ENCODE measurements at places on chromosomes 1 and 21.

DNA sequence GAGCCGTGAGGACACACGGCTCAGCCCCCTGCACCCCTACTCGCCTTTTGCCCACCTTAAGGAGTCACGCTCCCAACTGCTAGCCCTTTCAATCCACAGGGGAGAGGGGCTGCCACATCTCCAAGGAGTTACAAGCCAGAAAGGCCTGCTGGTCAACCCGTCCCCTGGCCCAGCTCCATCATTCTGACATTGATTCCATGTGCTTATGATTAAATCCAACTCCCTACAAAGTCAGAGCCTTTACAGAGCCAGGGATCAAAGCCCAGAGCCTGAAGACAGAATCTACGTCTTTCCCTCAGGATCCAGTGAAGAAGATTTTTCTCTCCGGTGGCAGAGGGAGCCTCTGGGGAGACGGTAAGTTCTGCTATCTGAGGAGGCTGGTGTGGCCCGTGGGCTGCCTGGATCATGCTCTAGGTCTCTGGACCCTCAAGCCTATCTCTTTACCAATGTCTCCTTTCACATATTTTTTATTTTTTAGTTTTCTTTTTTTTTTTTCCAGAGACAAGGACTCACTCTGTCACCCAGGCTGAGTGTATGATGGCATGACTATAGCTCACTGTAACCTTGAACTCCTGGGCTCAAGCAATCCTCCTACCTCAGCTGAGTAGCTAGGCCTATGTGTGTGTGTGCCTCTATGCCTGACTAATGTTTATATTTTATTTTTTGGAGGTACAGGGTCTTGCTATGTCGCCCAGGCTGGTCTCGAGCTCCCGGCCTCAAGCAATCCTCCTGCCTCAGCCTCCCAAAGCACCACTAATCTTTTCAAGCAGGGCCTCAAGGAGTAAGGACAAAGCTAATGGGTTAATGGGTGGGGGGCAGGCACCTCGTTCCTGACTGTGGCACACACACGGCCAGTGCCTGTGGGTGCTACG, 61.3 kb downstream of the SLC66A1 start:
- no peak for DNase-seq

- DNase-seq: no peak
These were observed 37.6 kb downstream of the MTARC1 start for GRCh38 chr1:220824031-220824989.

GRCh38 chr1:41294216-41294615, 52.1 kb upstream of the SCMH1 start:
- DNase-seq: no peak

DNA sequence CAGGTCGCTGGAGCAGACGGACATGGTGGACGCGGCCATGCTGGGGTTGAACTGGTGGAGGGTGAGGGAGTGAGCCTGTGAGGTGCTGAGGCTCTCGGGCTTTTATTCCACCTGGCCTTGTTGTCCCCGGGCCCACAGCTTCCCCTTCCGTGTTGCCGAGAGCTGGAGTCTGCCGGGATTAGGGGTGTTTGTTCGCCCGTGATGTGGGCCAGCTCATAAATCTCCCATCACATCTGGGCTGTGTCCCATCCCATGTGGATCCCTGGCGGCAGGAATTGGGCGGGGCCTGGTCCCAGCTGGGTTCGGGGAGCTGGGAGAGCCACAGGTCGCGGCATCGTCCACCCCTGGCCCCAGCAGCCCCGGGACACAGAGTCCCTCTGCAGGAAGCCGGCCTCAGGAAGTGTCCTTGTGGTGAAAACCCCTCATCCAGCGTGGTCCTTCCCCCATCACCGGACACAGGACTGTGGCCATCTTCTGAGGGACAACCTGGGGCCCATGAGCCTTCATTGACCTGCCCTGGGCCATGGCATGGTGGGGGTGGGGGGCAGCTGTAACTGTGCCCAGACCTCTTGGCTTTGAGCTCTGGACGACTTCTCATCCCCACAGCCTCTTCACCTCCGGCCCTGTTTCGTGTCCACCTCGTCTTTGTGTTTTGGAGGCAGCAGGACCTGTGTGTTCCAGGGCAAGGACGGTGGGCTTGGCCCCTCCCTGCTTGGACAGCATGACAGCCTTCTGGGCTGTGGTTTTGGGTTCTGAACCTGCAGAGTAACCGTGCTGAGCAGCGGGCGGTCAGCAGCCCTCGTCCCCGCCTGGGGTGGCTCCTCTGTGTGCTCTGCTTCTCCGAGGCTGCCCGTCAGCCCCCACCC, at the start of gene KRTAP10-6:
Gene KRTAP10-6 (minus strand): TSS at position 60 of the 866 bp plus-strand sequence. CDS start 21 bp downstream, at position 39.
- DNase-seq: peak; percentile 57

- DNase-seq: no peak
These were observed 16.2 kb upstream of the FAAP20 start for GRCh38 chr1:2210786-2211185.

DNA sequence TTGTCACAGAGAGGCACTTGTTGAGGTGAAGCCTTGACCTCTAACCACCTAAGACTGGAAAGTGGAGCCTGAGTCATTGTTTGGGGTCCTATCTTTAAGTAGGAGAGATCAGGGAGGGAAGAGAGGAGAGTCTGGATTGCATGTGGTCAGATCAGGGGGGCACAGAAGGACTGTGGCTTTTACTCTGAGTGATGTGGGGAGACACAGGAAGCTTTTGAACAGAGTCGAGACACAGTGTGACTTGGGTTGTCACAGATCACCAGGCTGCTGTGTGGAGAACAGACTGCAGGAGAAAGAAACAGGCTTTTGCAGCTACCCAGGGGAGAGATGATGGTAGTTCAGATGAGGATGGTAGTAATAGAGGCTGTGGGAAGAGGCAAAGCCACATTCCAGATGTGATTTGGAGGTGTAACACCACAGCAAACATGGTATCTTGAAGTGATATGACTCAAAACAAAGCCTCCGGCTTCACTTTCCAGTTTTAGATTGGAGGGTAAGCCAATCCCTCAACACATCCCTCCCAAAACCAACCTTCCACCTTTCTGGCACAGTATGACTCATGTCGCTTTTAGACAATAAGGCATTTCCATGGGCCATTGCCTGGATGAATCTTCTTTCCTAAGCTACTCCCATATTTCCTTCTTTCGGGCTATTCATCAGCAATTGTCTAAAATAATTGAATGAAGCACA, 125.8 kb upstream of the SLC44A3 start:
- no peak for DNase-seq

- no peak for DNase-seq
These were observed 5.0 kb downstream of the PEX10 start for GRCh38 chr1:2407166-2407990.

- DNase-seq: peak; percentile 32
These were observed 19.8 kb upstream of the COX20 start for GRCh38 chr1:244815600-244816099.

- DNase-seq: no peak
These were observed 5.4 kb downstream of the OLFML3 start for GRCh38 chr1:113984710-113985109.

DNA sequence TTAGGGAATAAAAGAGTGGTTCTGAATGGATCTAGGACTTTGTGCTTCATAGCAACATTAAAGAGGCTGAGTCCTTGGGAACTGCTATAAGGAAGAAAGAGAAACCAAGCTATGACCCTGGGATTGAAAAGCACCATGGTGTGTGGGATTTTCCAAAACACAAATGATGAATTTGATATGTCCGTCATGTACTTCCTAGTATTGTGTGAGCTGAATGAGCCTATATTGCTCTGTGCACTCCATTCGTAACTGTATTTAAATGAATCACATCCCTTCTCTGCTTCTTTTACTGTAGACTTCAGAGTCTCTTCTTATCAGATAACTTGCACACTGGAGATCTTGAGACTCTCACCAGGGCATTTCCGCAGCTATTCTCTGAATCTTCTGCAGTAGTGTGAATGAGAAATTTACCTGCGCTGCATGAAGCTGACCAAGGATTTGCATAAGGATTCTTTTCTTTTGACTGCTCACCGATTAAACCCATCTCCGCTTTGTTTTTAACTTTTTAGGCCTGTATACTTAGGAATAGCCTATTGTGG, 23.1 kb upstream of the OR10J4 start:
- DNase-seq: peak; percentile 2

- DNase-seq: no peak
These were observed 19.6 kb downstream of the KANK4 start for GRCh38 chr1:62299426-62300200.

DNA sequence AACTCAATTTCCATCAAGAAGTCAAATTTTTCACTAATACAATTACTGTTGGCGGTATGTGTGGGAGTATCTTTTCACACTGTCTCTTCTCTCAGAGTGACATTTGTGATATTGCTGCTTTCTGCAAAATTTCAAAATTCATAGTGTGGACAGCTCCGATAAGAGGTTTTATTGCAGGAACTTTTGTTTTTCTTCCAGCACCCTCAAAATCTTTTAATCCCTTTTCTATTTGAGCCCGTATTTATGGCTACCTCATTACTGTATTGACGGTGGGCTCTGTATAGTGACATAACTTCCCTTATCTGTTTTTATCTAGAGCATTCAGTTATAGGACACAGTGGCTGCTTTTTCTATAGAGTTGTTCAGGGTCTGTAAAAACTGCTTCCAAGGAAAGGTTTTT, 794.4 kb upstream of the TMPRSS15 start:
- no peak for DNase-seq

GRCh38 chr1:74684301-74684700, 10.7 kb upstream of the ERICH3 start:
- DNase-seq: no peak

GRCh38 chr1:14413819-14414490, 184.5 kb upstream of the KAZN start:
- no peak for DNase-seq

DNA sequence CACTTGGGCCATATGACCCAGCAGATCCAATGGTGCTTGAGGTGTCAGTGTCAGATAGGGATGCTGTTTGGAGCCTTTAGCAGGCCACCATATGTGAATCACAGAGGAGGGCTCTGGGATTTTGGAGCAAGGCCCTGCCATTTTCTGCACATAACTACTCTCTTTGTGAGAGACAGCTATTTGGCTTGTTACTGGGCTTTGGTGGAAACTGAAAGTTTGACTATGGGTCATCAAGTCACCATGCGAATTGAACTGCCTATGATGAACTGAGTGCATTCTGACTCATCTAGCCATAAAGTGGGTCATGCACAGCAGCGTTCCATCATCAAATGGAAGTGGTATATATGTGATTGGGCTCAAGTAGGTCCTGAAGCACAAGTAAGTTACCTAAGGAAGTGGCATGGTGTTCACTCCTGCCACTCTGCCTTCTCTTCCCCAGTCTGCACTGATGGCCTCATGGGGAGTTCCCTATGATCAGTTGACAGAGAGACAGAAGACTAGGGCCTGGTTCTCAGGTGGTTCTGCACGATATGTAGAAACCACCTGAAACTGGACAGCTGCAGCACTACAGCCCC, 447.3 kb downstream of the AGBL4 start:
- DNase-seq: no peak

DNA sequence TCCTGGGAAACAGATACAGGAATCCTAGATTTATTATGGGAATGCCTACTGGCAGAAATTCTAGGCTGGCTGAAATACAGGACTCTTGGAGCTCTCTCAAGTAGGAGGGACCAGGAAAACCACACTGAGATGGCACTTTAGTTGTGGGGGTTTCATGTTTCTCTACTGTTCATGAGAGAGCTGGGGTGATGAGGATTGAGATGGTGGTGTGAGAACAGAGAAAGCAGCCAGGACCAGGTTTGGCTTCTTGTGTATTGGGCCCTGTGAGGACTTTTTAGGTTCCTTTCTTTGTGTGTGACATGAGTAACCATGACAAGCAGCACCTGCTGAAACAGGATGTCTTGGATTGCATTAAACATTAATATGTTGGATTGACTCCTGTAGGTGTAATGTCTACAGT, 4.9 kb downstream of the ARID1A start:
- no peak for DNase-seq

DNA sequence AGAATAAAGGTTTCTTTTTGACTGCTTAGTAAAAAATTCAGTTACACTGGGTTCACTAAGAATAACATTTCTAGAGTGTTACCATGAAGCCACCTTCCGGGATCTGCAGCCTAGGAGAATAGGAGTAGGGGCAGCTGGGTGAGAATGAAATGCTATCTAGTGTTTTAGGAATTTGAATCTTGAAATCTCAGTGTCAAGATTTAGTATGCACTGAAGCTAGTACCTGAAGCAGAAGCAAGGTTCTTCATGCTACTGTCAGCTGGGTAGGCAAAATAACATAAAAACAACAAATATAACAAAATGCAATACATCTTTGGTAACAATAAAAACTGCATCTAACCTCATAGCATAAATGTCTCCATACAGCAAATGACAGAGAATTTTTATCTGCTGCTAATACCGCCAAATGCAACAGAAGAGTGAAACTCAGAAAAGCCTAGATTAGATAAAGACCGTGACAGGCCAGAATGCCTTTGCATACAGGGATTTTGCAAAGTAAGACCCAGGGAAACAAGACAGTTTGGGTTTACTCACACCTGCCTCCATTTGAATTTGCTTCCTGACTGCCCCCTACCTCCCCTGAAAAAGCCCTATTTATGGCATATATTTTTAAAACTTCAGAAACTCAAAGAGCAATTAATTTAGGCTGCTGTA, 58.2 kb downstream of the GADD45A start:
- DNase-seq: no peak

GRCh38 chr1:109617291-109617801, 2.1 kb downstream of the GNAT2 start:
- DNase-seq: peak; percentile 60

GRCh38 chr21:45709173-45709572, 65.6 kb downstream of the PCBP3 start:
- no peak for DNase-seq

GRCh38 chr1:14615549-14616218, 17.2 kb downstream of the KAZN start:
- DNase-seq: no peak

DNA sequence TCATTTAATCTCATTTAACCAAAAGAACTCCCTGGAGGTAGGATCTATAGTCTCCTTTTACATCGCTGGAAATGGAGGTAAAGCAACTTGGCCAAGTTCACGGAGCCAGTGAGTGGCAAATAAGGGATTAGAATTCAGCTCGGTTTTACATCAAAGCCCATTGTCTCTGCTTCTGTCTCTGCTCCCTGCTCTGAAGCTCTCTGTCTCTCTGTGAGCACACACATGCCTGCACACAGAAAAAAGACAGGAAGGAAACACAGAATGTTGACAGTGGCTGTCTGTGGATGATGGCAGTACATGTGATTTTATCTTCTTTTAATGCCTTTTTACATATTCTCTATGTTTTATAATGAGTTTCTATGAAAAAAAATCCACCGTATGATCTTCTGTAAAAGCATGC, 8.9 kb upstream of the DHRS3 start:
- DNase-seq: no peak

- peak; percentile 42 for DNase-seq
These were observed 43.1 kb downstream of the ATP2B4 start for GRCh38 chr1:203669739-203670138.

GRCh38 chr1:22959545-22960360, 12.9 kb downstream of the LACTBL1 start:
- DNase-seq: no peak

DNA sequence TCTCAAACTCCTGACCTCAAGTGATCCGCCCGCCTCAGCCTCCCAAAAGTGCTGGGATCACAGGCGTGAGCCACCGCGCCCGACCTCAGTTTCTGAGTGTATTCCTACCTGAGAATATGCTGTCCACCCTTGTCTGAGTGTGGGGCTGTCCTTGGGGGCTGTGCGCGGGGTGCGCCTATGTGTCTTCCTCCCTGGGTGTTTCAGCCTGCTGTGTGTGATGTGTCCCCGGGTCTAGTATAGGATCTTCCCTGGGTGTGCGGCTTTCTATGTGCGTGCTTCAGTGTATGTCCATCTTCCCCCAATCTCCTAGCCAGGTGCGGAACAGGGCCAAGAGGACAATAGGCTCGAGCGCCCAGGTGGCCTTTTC, 8.3 kb upstream of the ID3 start:
- no peak for DNase-seq

- no peak for DNase-seq
These were observed 20.4 kb downstream of the OLFML2B start for GRCh38 chr1:162003061-162003829.

- DNase-seq: no peak
These were observed 23.7 kb upstream of the LYPLAL1 start for GRCh38 chr1:219149953-219150352.
